ENCODE measurements at places on chromosomes 11 and 22. TPM values are rescaled to one million over a fixed set of nuclear protein-coding genes. Genes with fewer than 3 reads are reported as not detected.

Gene PHLDA2
- total RNA-seq: not detected

Gene TMPRSS5
- total RNA-seq: 1.6 TPM

Gene RFPL3
- total RNA-seq: not detected

Gene OR51B4
- not detected for total RNA-seq

Gene TMEM86A
- total RNA-seq: 16.7 TPM

Gene PNPLA5
- not detected for total RNA-seq

- H3K4me3 ChIP-seq: no peak overlapping the region
- H3K27me3 ChIP-seq: no peaks in the 10 kb centered on the region
- H3K27ac ChIP-seq: no peak overlapping the region
- H3K4me1 ChIP-seq: no peaks in the 10 kb centered on the region
- DNase-seq: no peak
Measured at GRCh38 chr11:122797651-122798050, 40.6 kb upstream of the CRTAM start.

- no peak overlapping the region for H3K27ac ChIP-seq
- H3K27me3 ChIP-seq: no peaks in the 10 kb centered on the region
- H3K36me3 ChIP-seq: no peaks in the 10 kb centered on the region
- H3K4me3 ChIP-seq: no peak overlapping the region
Measured at GRCh38 chr11:104979839-104980238, 11.5 kb upstream of the CASP4 start.

GRCh38 chr11:64267207-64267945 is 16.0 kb downstream of the PLCB3 start:
- peaks cover 6% of the 10 kb centered on the region for H3K4me1 ChIP-seq
- H3K27me3 ChIP-seq: no peaks in the 10 kb centered on the region
- no peak for DNase-seq
- no peaks in the 10 kb centered on the region for H3K36me3 ChIP-seq
- H3K27ac ChIP-seq: peak overlapping the region; percentile 95
- no peak overlapping the region for H3K4me3 ChIP-seq

- peak overlapping the region; percentile 82 for H3K27ac ChIP-seq
- peak overlapping the region; percentile 13 for H3K4me3 ChIP-seq
- H3K36me3 ChIP-seq: no peaks in the 10 kb centered on the region
- peak; percentile 92 for DNase-seq
Measured at GRCh38 chr11:12043959-12044791, 35.7 kb upstream of the DKK3 start.

DNA sequence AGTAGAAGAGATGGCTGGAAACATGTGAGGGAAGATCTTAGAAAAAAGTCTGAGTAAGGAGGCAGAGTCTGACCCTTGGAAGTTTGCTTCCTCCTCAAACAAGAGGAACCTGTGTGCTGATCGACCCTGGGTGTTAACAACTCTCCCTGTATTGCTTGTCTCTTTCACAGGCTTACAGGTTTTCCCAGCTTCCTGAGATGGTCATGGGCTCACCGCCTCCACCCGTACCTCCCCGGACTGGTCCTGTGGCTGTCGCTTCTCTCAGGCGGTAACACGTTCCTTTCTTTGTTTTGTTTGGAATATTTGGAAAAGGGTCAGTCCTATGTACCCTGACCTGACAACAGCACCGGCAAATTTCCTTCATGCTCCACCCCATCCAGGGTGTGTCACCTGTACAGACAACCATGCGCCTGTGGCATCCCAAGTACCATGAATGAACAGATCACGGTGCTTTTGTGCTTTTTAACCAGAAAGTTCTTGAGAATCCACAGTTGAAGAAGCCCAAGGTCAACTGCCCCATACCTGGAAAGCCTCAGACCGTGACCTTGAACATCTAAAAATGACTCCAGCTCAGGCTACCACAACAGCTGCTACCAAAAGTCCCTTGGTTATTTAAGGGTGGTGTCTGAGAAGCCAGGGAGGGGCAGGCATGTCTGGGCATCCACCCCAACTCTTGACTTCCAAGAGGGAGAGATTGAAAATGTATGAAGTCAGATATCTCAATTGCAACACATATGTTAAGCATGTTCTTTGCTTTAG is 44.6 kb downstream of the C11orf91 start:
- no peak overlapping the region for H3K27ac ChIP-seq
- no peaks in the 10 kb centered on the region for H3K27me3 ChIP-seq
- DNase-seq: no peak

- DNase-seq: no peak
- H3K4me1 ChIP-seq: no peaks in the 10 kb centered on the region
- no peak overlapping the region for H3K27ac ChIP-seq
- H3K27me3 ChIP-seq: no peaks in the 10 kb centered on the region
Measured at GRCh38 chr11:107392611-107393010, 65.0 kb downstream of the CWF19L2 start.

- H3K27ac ChIP-seq: no peak overlapping the region
- DNase-seq: no peak
- H3K36me3 ChIP-seq: no peaks in the 10 kb centered on the region
- no peak overlapping the region for H3K4me3 ChIP-seq
- no peaks in the 10 kb centered on the region for H3K4me1 ChIP-seq
Measured at GRCh38 chr11:110728883-110729282, 16.6 kb upstream of the ARHGAP20 start.

DNA sequence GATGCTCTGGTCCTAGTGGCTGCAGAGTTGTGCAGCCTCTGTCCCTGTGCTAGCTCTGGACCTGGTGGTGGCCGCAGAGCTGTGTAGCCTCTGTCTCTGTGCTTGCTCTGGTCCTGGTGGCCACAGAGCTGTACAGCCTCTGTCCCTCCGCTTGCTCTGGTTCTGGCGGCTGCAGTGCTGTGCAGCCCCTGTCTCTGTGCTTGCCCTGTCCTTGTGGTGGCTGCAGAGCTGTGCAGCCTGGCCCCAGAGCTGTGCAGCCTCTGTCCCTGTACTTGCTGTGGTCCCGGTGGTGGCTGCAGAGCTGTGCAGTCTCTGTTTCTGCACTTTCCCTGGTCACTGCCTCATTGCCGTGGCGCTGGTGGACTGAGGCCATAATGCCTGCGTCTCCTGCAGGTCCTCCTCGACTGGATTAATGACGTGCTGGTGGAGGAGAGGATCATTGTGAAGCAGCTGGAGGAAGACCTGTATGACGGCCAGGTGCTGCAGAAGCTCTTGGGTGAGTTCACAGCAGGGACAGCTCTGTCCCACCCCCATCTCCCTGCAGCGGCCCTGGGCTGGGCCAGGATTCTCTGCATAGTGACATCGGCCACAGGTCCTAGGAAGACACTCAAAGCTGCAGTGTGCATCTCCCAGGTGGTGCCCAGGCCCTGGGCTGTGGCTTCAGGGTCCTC is 61.9 kb upstream of the PARVG start:
- H3K27me3 ChIP-seq: no peaks in the 10 kb centered on the region
- no peak for DNase-seq
- no peak overlapping the region for H3K4me3 ChIP-seq
- H3K4me1 ChIP-seq: no peaks in the 10 kb centered on the region
- no peaks in the 10 kb centered on the region for H3K36me3 ChIP-seq
- no peak overlapping the region for H3K27ac ChIP-seq

DNA sequence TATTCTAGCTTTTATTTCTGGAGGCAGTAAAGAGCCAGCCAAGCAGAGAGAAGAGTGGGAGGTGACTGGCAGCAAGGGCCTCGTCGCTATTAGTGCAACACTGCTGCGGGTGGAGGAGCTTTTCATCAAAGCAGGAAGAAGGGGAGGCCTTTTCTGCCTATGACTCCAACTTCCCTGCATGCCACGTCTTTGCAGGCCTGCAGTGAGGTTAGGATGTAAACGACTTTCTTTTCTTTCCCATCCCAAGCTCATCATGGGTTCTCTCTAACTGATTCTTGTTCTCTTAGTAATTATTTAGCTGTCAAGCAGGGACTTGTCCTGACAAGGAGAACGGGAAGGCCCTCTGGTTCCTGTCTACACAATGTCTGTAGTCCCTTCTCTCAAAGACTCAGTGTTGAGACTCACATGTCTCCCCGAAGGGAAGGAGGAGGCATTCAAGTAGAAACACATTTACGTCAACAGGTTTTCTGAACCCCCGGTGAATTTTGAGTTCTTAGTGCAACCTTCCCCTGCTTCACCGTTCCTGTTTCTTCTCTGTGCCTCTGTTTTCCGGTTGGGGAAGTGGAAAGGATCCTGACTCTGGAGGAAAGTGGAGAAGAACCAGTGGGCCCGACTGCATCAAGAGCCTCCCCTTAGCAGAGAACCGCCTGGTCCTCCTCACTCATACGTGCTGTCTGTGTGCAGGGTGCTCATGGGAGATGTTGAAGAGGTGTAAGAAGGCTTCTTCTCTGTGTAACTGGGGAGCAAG is 56.9 kb downstream of the PACS1 start:
- no peak overlapping the region for H3K4me3 ChIP-seq
- peak; percentile 31 for DNase-seq
- no peaks in the 10 kb centered on the region for H3K36me3 ChIP-seq
- H3K4me1 ChIP-seq: no peaks in the 10 kb centered on the region
- peak overlapping the region; percentile 74 for H3K27ac ChIP-seq
- H3K27me3 ChIP-seq: no peaks in the 10 kb centered on the region

Data from breast epithelium (tissue), 4 donors.